ENCODE measurements at places on chromosomes 12 and 14. TPM values are rescaled to one million over a fixed set of nuclear protein-coding genes. Genes with fewer than 3 reads are reported as not detected.

DNA sequence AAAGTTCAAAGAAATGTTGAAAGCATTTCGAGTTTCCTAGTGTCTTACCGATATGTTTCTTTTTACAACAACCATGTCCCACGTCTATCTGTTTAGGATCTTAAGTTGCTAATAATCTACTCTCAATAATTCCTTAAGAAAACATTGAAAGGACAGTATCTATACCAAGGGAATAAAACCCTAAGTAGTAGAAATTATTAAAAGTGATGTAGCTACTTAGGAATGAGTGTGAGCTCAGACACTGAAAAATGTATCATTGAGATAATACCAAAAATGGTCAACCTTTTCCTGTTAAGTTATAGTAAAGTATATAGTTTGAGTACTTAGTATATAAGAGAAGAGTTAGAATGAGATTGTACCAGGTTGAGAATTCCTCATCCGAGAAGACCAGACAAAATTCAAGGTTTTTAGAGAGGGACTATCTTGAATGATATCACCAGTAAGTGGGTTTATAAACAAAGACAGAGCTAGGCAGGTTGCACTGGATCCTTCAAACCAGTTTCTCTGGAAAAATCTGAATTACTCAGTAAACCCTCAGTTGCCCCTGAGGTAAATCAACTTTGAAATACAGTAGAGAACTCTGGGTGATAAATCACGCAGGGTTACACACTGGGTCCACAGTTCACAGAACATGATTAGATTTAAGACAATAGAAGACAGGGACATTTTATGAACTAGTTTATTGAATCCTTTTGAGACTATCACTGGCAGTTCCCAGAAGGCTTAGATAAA is 96.8 kb downstream of the ERGIC2 start:
- peak; percentile 46 for DNase-seq

DNA sequence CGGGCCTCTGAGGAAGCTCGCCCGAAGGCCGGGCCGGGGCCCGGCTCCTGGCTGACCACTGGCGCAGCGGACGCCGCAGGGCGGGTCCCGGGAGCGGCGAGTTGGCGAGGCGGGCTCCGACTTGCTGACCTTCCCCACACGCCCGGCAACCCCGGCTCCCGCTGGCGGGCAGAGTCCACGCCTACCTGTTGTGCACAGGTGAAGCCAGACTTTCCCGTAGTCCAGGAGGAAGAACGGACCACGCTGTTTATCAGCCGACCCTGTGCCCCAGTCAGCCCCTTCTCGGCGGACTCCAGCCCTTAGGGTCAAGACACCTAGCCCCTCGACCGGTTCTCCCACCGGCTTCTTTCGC is 407 bp downstream of the HEATR5A start:
- DNase-seq: peak; percentile 42

DNA sequence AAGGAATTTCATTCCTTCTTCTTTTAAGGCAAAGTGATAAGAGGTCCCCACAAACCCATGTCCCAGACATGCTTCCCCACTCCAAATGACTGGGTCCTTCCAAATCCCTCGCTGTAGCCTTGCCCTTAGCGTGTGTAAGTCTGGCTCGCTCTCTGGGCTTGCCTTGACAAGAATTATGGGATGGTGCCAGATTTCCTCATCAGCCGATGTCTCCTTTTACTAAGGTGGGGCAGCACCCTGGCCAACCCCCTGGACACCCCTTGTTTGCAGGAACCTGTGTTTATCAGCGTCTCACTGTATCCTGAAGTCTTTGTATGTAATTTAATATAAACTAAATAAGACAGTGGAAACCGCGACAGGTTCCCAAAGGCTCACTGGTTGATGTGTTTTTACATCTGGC is 493.3 kb downstream of the EGLN3 start:
- peak; percentile 71 for DNase-seq

DNA sequence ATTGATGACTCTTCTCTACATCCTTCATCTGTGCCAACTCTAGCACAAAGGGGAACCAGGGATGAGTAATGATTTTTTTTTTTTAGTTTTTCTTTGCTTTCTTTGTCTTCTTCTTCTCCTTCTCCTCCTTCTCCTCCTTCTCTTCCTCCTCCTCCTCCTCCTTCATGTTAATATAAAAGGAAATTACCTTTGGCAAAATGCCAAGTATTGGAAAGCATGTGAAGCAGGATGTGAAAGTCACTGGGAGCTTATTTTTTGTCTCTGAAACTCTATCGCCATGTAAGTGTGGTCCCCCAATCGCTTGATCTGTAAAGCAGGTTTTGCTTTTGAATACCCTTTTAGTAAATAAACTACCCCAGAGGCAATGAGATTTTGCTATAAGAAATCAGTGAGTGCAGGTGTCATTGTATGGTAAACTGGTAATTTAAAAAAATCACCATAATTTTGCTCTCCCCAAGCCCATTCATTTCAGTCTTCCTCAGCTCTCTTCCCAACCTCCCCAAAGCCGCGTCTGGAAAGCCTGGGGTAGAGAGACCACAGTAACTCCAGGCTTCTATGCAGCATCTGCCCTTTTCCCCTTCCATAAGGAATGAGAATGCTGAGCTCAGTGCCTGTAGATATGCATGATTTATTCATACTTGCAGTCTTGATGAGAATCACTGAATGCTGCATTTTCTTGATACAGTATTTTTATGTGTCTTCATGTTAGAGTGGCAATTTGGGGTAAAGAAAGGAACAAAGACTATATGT is 388.7 kb downstream of the TMEM117 start:
- DNase-seq: no peak

DNA sequence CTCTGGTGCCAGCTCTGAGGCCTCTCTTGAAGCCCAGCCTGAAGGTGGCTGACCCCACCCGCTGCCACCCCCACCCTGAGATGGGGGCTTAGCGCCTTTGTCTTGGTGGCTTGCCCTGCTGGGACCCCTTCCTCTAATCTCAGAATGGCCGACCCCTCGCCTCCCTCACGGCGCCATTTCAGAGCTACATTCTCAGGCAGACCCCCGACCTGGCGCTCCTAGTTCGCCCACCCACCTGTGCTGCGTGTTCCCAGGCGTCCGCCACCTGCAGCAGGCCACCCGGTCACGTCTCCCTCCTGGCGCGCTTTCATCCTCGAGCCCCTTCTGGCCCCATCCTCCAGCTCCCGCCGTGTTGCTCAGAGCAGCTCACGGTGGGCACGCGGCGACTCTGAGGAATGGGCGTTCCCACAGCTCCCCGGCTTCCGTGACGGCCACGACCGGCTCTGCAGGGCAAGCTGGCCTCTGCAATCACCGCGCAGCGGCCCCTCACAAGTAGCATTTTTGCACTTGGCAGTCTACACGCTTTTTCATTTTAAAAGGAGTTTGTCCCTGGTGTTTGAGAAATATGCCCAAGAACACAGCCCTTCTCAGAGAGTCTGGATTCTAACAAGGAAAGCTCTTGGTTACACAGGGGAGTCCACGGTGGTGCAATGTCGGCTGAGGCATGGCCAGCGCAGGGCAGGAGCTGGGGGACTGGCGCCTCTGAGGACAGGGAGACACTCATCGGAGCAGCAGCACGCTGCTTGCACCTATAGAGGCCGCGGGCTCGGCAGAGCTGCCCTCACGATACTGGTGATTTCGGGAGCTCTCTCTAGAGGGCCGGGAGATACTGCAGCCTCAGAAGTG is 105.7 kb upstream of the C14orf180 start:
- DNase-seq: no peak

- DNase-seq: no peak
Measured at GRCh38 chr12:41407232-41407799, 219.2 kb downstream of the PDZRN4 start.

GRCh38 chr12:57190037-57190436 is 26.6 kb upstream of the NXPH4 start:
- no peak for DNase-seq

DNA sequence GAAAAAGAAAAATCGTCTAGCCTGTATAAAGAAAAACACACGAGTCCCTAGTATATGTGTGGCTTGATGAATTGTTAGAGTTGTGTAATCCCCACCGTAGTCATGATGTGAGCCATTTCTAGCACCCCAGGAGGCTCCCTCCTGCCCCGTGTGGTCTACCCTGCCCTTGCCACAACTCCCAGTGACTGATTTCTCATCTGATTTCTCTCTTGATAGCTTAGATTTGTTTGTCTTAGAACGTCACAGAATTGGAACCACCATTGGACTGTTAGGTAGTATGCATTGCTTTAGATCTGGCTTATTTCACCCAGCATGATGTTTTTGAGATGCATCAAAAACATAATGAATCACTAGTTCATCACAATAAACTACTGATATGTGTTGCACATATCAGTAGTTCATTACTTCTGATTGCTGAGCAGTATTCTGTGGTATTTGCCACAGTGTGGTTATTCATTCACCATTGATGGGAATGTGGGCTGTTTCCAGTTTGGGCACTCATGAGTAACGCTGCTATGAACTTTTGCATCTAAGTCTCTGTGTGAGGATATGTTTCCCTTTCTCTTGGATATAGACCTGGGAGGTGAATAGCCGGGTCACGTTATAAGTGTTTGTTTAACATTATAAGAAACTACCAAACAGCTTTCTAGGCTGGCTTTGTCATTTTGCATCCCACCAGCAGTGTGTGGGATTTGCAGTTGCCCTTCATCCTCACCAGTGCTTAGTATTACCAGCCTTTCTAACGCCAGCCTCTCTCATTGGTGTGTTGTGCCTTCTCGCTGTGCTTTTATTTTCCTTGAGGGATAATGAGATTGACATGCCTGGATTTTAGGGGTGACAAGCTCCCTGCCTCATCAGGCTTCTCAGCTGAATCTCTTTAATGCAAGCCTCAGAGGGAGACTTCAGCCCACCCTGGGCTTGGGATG is 31.9 kb upstream of the NCOR2 start:
- peak; percentile 75 for DNase-seq

DNA sequence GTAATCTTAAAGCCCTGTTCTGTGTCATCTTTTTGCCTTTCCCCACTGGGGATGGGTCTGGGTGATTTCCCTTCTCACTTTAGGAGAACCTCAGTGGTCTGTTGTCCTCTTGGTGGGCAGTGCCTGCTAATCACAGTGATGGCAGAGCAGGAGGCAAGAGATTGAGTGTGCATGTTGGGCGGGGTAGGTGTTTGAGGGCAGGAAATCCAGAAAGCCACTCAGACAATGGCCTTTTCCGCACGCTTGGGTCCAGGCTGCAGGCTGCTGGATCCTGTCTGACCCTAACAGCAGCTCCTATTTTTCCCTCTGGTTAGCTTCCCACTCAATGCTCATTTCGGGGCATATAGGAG is 13.7 kb upstream of the ITGA5 start:
- no peak for DNase-seq

GRCh38 chr14:40859055-40859454 is 747.6 kb upstream of the LRFN5 start:
- DNase-seq: no peak

DNA sequence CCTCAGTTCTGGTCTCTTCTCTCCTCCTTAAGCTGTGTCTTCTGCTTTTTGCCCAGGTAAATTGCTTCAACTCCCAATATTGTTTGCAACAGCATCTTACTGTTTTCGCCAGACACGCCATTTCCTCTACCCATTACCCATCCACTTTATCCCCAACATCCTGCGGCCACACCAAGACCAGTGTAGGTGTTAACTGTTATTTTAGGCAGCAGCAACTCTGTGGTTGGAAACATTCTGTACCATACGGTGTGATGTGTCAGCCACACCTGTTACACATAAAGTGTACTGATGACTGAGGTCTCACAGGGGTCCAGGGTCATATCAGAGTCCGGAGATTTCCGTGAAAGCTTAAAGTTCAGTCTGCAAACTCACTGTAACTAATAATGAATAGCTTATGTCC is 21.8 kb upstream of the KLRD1 start:
- DNase-seq: no peak

DNA sequence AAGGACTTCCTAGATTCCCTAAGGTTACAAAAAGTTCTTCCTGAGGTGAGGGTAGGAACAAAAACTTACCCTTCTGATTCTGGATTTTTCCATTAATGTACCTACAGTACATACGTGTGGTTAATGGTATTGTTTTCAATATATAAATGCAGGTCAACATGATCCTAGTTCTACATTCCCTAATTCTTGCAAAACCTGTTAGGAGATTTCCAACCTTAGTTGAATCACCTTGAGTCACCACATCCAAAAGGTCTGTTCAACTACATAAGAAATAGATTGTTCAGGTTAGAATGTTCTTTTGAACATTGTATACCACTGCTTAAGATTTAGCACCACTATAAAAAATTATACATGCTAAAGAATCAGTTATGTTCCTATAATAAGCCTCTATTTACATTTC is 118.9 kb downstream of the GARIN6 start:
- peak; percentile 22 for DNase-seq

DNA sequence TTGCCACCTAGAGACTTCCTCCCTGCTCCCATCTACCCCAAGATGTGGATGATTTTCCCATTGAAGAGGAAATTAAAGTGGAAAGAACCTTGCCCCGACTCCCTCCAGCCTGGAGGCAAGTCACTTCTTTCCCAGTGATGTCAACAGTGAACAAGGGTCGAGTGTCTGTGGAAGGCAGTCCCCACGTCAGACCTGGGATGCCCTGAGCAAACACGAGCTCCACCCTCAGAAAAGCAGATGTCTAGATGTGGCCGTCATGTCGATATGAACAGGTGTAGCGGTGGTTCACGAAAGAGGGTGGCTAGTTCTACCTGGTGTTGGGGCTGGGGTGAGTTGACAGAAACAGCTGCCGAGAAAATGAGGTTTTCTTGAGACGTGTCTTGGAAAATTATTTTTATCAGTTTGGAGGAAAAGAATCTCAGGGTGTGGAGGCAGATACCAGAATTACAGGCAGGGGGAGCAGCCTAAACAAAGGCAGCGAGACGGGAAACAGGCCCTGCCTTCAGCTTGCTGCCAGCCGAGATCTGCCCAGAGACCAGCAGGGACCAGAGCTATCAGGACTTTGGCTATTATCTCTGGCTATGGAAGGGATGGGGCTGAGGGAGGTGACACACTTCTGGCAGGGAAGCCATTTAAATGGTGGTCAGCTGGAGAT is 25.9 kb downstream of the SYNDIG1L start:
- DNase-seq: no peak

- no peak for DNase-seq
Measured at GRCh38 chr12:52050116-52050757, 1.0 kb upstream of the NR4A1 start.

Gene PLEK2
- polyA plus RNA-seq: 333 TPM

Gene TMEM233
- not detected for polyA plus RNA-seq

Gene NT5DC3
- polyA plus RNA-seq: 6.1 TPM

Gene NFATC4
- polyA plus RNA-seq: 13.1 TPM

Gene RNF212B
- polyA plus RNA-seq: 0.17 TPM

Gene L2HGDH
- 3.7 TPM for polyA plus RNA-seq

Gene PPP4R4
- polyA plus RNA-seq: 1.9 TPM

Measured in foreskin keratinocyte (primary cell).